ENCODE measurements at places on chromosomes 12 and 14. TPM values are rescaled to one million over a fixed set of nuclear protein-coding genes. Genes with fewer than 3 reads are reported as not detected.

Gene SCN8A
- 2.6 TPM for total RNA-seq

Gene PGF
- total RNA-seq: 7.3 TPM

Gene LRP1-AS
- total RNA-seq: not detected

Gene BDKRB1
- 3.0 TPM for total RNA-seq

Gene KCNMB4
- total RNA-seq: 9.7 TPM

Gene TCL1B
- total RNA-seq: not detected

Gene SLC38A4
- total RNA-seq: 8.8 TPM

Gene SLCO1C1
- total RNA-seq: 4.9 TPM

Gene FGD6
- 20.4 TPM for total RNA-seq

Gene PRB2
- total RNA-seq: not detected

Gene SERPINA9
- not detected for total RNA-seq

Gene AJUBA
- 28.0 TPM for total RNA-seq

Gene AQP2
- total RNA-seq: not detected

Gene GALNT9
- total RNA-seq: 2.4 TPM

Gene CEBPE
- not detected for total RNA-seq

Gene CAPRIN2
- total RNA-seq: 42.3 TPM

Gene ZDHHC22
- total RNA-seq: 0.16 TPM

Gene LMNTD1
- total RNA-seq: 2.3 TPM

Gene PLA2G1B
- total RNA-seq: 0.90 TPM

Gene NOXRED1
- 0.69 TPM for total RNA-seq

Gene CD163
- total RNA-seq: 19.1 TPM

Gene SLC8A3
- 3.0 TPM for total RNA-seq

Gene GARIN6
- not detected for total RNA-seq

Gene TAS2R9
- total RNA-seq: 0.37 TPM

Gene SYT10
- total RNA-seq: 6.4 TPM

Gene RIMBP2
- 2.7 TPM for total RNA-seq

Gene TTC9
- total RNA-seq: 1.7 TPM

Gene TEX52
- not detected for total RNA-seq

Gene PARP11
- 23.3 TPM for total RNA-seq

Gene TMEM119
- 62.4 TPM for total RNA-seq

Gene SLC6A15
- total RNA-seq: 1.2 TPM

Gene ACOT6
- not detected for total RNA-seq

Gene STXBP6
- 42.9 TPM for total RNA-seq

Gene PITPNM2
- total RNA-seq: 4.5 TPM

Gene LTBR
- total RNA-seq: 29.6 TPM

Gene STYK1
- 5.0 TPM for total RNA-seq

Gene TMTC1
- total RNA-seq: 24.8 TPM

Gene ARHGEF25
- total RNA-seq: 64.1 TPM

Gene ACRBP
- total RNA-seq: 1.1 TPM

Gene PKP2
- total RNA-seq: 9.7 TPM

Gene HOXC13
- total RNA-seq: not detected

Gene HOXC9
- total RNA-seq: 1.8 TPM

Gene SLC15A4
- 37.5 TPM for total RNA-seq

Gene KCNA1
- 5.9 TPM for total RNA-seq

Gene NKX2-1
- total RNA-seq: not detected

Gene MSRB3
- 143 TPM for total RNA-seq

Gene PTGER2
- 4.8 TPM for total RNA-seq

Gene RNASE1
- 139 TPM for total RNA-seq

Gene ZFP36L1
- 82.2 TPM for total RNA-seq

Gene RAPGEF3
- 17.2 TPM for total RNA-seq

Gene MANSC1
- 6.9 TPM for total RNA-seq

Gene SDR9C7
- not detected for total RNA-seq

Gene FITM1
- total RNA-seq: 4.2 TPM

Gene SLC17A8
- total RNA-seq: 0.95 TPM

Gene ANKRD33
- total RNA-seq: not detected

Gene NINJ2
- total RNA-seq: 1.7 TPM

Gene RNF212B
- total RNA-seq: not detected

Gene B4GALNT1
- total RNA-seq: 3.6 TPM

Gene NFE2
- total RNA-seq: 0.63 TPM
